Right renal pelvis (tissue), 4 donors: ENCODE measurements at places on chromosomes 16 and 17.
A peak's percentile ranks its signal among the peaks of the same experiment; 100 is the strongest.

GRCh38 chr16:24537474-24538337, 1.7 kb upstream of the RBBP6 start:
- DNase-seq, result no peak

GRCh38 chr16:79845033-79845733, 244.6 kb upstream of the MAF start:
- no peak for DNase-seq

DNA sequence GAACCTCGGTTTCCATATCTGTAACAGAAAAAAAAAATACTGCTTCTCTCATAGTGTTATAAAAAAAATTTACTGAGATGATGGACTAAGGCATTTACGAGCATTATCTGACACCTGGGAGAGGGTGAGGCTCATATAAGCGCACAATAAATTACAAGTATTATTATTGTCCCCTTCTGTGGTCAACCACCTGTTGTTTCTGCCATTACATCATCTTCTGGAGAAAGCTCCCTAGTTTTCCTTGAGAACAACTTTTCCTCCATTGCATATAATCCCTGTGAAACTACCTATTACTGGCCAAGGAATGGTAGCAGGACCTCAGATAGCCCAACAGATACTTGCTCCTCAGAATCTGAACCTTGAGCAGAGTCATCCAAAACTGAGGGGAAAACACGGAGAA, 11.7 kb upstream of the GGA2 start:
- no peak for DNase-seq

GRCh38 chr16:88736088-88736487, 29.8 kb downstream of the CTU2 start:
- DNase-seq, result no peak

- DNase-seq, result no peak
These were observed 65.3 kb upstream of the NOL11 start for GRCh38 chr17:67652433-67652832.

DNA sequence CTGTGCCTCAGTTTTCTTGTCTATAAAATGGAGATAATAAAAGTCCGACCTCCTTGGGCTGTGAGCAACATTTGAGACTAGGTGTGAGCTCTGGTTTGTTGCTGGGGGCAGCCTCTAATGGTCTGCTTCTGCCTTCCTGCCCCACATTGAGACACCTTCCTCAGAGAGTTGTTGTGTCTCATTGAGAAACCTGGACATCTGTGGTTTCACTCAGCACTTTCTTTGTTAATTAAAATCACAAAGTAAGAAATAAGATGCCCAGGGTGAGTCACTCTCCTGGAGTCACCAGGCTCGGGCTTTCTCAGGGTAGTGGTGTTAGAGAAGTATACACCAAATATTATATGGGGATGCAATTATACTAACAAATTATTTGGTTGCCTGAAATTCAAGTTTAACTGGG, 389.2 kb upstream of the SALL1 start:
- DNase-seq, result no peak

- DNase-seq, result no peak
These were observed 17.8 kb downstream of the ACTG1 start for GRCh38 chr17:81494626-81495377.

DNA sequence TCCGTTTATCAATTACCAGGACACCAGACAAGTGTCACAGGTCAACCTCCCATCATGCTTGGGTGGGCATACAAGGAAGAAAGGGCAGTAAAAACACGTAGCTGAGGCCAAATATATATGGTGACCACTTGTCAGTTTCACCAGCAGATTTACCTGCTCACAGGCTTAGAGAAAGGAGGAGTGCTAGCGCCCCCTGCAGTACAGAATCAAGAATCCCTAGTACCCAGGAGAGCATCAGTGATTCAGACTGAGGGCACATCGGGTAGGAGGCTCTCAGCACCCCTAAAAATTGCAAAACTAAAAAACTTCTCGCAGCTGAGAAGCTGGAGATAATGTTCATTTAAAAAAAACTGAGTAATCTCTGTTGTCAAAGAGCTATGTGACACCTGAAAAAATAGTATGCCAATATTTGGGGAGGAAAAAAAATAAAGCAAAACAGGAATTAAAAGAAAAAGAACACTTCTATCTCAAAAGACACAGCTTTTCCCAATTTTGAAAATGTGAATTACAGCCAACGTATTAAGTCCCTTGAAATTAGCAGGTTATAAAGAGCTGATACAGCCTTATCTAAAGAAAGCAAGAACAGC, 21.2 kb upstream of the MON1B start:
- peak; percentile 24 for DNase-seq
